ENCODE measurements at places on chromosomes 2 and 18. TPM values are rescaled to one million over a fixed set of nuclear protein-coding genes. Genes with fewer than 3 reads are reported as not detected.

Gene REG3A
- total RNA-seq: not detected

Gene MAP3K20
- 31.7 TPM for total RNA-seq

Gene TCF7L1
- total RNA-seq: 3.5 TPM

Gene ARHGAP28
- 4.4 TPM for total RNA-seq

Gene KHK
- 2.1 TPM for total RNA-seq

Gene UGT1A10
- total RNA-seq: not detected

Gene UGT1A3
- total RNA-seq: not detected

Gene RTP5
- not detected for total RNA-seq

Gene ABCG8
- total RNA-seq: not detected

Gene POTEF
- under 0.01 TPM for total RNA-seq

Gene FBXO36
- total RNA-seq: 2.0 TPM

Gene COPS9
- 115 TPM for total RNA-seq

Measured in pulmonary artery endothelial cell (primary cell).